Activated CD8-positive, alpha-beta memory T cell treated with anti-CD3 and anti-CD28 coated beads, Interleukin-2, amount 10 ng/mL, durations not matched to agents 7 days and 5 days (primary cell): ENCODE measurements at places on chromosomes 12 and 14. TPM values are rescaled to one million over a fixed set of nuclear protein-coding genes. Genes with fewer than 3 reads are reported as not detected.
A peak's percentile ranks its signal among the peaks of the same experiment; 100 is the strongest.

DNA sequence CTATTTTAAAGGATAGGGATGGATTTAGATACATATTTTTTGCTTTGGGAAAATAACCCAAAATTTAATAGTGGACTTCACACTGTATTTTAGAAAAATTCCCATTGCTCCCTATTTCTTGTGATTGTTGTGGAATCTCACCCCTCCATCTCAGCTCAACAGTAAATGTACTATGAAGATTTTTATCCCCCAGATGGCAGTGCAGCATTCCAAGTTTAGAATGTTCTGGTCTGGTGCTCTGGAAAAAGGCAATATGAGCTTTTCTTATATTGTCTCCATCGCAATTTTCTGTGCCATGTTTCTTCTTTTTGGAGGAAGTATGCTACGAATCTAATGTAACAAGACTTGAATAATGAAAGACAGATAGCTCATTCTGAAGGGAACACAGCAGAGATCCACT is 471.7 kb upstream of the SYT1 start:
- DNase-seq, result no peak
- H3K4me3 ChIP-seq, result no peak overlapping the region
- H3K27me3 ChIP-seq, result no peaks in the 10 kb centered on the region
- H3K36me3 ChIP-seq, result no peaks in the 10 kb centered on the region

DNA sequence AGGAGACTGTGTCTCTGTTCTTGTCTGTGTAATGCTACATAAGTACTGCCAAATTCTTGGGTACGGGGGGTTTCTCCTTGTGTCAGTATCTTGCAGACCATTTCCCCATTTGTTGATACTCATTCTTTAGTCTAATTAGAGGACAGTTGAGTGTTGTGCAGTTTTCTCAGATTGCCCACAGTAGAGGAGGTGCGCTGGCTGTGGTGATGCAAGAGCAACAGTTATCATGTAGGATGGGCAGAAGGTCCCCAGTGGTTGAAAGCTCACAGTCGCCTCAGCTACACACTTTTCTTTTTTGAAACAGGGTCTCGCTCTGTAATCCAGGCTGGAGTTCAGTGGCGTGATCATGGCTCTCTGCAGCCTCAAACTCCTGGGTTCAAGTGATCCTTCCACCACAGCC is 37.8 kb upstream of the ATP2A2 start:
- H3K27me3 ChIP-seq, result no peaks in the 10 kb centered on the region
- DNase-seq, result peak; percentile 30
- no peaks in the 10 kb centered on the region for H3K4me1 ChIP-seq
- no peak overlapping the region for H3K27ac ChIP-seq
- no peaks in the 10 kb centered on the region for H3K36me3 ChIP-seq

- no peaks in the 10 kb centered on the region for H3K27me3 ChIP-seq
- H3K4me1 ChIP-seq, result peaks cover 6% of the 10 kb centered on the region
- no peak overlapping the region for H3K4me3 ChIP-seq
- peaks cover 1% of the 10 kb centered on the region for H3K36me3 ChIP-seq
- no peak overlapping the region for H3K27ac ChIP-seq
- DNase-seq, result no peak
These were observed 30.3 kb upstream of the IRF2BPL start for GRCh38 chr14:77058785-77059184.

- H3K36me3 ChIP-seq, result no peaks in the 10 kb centered on the region
- H3K4me3 ChIP-seq, result no peak overlapping the region
- no peaks in the 10 kb centered on the region for H3K27me3 ChIP-seq
These were observed 366.2 kb downstream of the EGLN3 start for GRCh38 chr14:33584697-33585096.

- H3K36me3 ChIP-seq, result no peaks in the 10 kb centered on the region
- no peak overlapping the region for H3K4me3 ChIP-seq
- peaks cover 15% of the 10 kb centered on the region for H3K27me3 ChIP-seq
- H3K4me1 ChIP-seq, result no peaks in the 10 kb centered on the region
- DNase-seq, result no peak
These were observed 15.4 kb downstream of the OR6C6 start for GRCh38 chr12:55280991-55281390.

DNA sequence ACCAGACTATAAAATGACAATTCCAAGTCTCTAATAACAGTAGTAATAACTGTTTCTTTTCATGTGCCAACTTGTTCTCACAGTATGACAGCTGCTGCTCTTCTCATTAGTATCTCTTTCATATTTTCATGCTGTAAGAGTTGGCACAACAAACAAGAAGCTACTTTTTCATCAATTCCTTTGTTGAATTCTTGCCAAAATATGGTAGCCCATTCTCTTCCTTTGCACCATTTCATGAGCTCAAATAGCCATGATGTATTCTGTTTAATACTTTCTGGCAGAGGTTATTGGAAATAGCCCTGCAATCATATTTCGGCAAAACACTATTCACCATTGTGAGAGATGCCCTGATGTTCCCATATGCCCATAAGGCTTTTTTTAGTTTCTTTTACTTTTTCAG is 1100.7 kb downstream of the TRHDE start:
- no peak overlapping the region for H3K4me3 ChIP-seq
- no peak for DNase-seq
- H3K27ac ChIP-seq, result no peak overlapping the region
- no peaks in the 10 kb centered on the region for H3K4me1 ChIP-seq
- H3K27me3 ChIP-seq, result no peaks in the 10 kb centered on the region
- H3K36me3 ChIP-seq, result no peaks in the 10 kb centered on the region

The ISCU gene
- total RNA-seq, result 64.2 TPM

The CCDC177 gene
- total RNA-seq, result not detected
